ENCODE measurements at places on chromosomes 5 and 9.
A peak's percentile ranks its signal among the peaks of the same experiment; 100 is the strongest.

DNA sequence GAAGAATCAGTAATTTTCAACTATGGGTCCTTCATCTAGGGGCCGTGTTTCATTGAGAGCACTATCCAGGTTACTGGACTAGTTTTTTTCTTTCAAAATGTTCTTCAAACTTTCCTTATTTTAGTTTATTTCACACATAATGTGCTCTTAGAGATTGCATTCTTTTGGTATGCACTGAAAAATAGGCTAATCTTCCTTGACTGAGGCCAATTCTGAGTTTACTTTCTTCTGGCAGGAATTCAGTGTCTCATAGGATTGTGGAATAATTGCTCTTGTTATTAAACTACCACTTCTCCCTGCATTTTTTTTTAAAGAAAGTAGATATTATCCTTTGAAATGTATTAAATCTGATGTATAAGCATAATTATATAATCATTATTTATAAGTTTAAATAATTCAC, 624.5 kb downstream of the RAB3C start:
- peaks cover 9% of the 10 kb centered on the region for H3K36me3 ChIP-seq
- no peaks in the 10 kb centered on the region for H3K27me3 ChIP-seq
- H3K4me3 ChIP-seq = no peak overlapping the region
- H3K4me1 ChIP-seq = peaks cover 21% of the 10 kb centered on the region
- no peak for DNase-seq
- H3K27ac ChIP-seq = peak overlapping the region; percentile 11

DNA sequence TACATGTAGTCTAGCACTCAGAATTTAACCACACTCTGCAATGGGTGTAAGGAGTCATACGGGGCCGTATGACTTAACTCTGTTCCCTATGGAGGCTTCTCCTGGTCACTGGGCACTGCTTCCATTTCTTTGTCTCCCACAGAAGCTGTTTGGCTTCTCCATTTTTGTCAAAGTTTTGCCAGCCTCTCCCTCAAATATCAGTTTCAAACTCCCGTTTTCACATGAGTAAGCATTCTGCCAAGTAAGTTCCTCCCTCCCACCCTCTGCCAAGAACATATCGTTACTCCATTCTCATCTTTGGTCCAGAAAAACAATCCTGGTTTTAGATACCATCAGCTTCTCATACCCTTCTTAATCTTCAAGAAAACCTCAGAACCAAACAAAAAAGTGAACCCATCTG, 6.1 kb downstream of the AFAP1L1 start:
- peaks cover 96% of the 10 kb centered on the region for H3K4me1 ChIP-seq
- DNase-seq = no peak
- peak overlapping the region; percentile 8 for H3K27ac ChIP-seq
- no peaks in the 10 kb centered on the region for H3K27me3 ChIP-seq

GRCh38 chr5:16755641-16756040, 138.8 kb upstream of the RETREG1 start:
- no peaks in the 10 kb centered on the region for H3K27me3 ChIP-seq
- H3K36me3 ChIP-seq = no peaks in the 10 kb centered on the region
- no peak overlapping the region for H3K4me3 ChIP-seq

DNA sequence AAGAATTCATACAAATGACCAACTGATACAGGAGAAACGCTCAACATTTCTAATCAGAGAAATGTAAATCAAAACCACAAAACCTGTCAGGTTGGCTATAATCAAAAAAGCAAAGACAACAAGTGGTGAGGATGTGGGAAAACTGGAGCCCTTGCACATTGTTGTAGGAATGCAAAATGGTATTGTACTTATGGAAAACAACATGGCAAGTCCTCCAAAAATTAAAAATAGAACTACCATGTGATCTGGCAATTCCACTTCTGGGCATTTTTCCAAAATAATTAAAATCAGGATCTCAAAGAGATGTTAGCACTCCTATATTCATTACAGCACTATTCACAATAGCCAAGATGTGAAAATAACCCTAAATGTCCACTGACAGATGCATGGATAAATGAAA, 76.1 kb downstream of the FNIP1 start:
- no peak for DNase-seq
- H3K4me1 ChIP-seq = peaks cover 7% of the 10 kb centered on the region
- peaks cover 10% of the 10 kb centered on the region for H3K36me3 ChIP-seq
- no peak overlapping the region for H3K4me3 ChIP-seq
- no peaks in the 10 kb centered on the region for H3K27me3 ChIP-seq
- no peak overlapping the region for H3K27ac ChIP-seq
